ENCODE measurements at places on chromosomes 11 and 22.

GRCh38 chr22:48691431-48691851, 1136.2 kb downstream of the BRD1 start:
- no peak for DNase-seq

GRCh38 chr22:49036513-49036912, 791.2 kb downstream of the BRD1 start:
- no peak for DNase-seq

DNA sequence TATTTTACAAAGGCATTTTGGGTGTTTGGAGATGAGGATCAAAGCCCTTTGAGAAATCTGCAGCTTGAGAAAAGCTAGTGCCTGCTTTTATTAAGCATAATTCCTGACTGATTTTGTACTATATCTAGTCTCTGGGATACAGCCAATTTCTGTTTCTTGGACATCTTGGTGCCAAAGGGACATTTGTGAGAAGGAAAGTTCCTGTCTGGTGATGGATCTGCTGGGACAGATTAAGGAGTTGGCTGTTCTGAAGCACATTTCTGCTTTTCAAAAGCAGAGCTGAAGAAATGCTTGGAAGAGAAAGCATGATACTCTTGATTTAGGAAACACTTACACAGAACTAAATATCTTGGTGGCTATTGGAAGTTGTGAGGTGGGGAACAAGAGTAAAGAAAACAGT, 254.6 kb upstream of the CCDC90B start:
- no peak for DNase-seq

- DNase-seq, result no peak
Measured at GRCh38 chr11:14809466-14809865, 82.6 kb downstream of the CYP2R1 start.

DNA sequence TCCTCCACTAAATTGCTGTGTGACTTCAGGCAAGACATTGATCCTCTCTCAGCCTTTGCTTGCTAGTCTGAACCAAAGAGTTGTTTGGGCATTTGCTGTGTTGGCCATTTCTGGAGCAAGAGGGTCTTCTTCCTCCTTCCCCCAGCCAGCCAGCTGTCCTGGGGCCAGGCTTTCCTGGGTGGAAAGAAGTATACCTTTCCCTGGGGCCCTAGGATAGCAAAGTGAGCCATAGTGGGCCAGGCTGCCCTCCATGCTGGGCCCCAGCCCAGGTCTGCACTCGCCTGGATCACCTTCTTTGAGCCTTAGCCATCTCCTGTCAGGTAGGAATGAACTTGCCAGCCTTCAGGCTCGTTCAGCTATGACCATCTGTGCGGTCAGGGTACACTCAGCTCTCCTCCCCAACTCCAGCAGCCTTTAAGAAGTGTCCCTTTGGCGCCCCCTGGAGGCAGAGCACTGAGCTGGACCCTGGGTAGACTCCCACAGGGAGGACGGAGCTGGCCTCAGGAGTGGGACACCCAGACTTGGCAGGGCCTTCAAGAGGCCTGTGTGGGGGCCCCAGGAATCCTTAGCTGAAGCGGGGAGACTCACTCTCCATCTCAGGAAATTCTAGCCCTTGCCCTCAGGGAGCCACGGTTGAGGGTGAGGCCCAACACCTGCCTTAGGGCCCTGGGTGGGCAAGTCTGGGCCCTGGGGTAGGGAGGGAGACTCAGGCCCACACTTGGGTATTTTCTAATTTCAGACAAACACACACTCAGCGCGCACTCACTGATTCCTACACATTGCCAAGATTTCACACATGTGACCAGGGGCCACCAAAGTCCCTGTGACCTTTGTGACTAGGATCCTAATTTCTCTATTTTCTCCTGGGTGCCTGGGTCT, 35.6 kb upstream of the TPBGL start:
- DNase-seq, result peak; percentile 93

- no peak for DNase-seq
Measured at GRCh38 chr11:111913997-111914396, 1.5 kb downstream of the HSPB2 start.

GRCh38 chr11:44960200-44960845, 9.6 kb upstream of the TP53I11 start:
- no peak for DNase-seq

- DNase-seq, result no peak
Measured at GRCh38 chr11:32113200-32113919, 22.5 kb downstream of the RCN1 start.

GRCh38 chr11:96273507-96273906, 69.5 kb downstream of the MAML2 start:
- no peak for DNase-seq

DNA sequence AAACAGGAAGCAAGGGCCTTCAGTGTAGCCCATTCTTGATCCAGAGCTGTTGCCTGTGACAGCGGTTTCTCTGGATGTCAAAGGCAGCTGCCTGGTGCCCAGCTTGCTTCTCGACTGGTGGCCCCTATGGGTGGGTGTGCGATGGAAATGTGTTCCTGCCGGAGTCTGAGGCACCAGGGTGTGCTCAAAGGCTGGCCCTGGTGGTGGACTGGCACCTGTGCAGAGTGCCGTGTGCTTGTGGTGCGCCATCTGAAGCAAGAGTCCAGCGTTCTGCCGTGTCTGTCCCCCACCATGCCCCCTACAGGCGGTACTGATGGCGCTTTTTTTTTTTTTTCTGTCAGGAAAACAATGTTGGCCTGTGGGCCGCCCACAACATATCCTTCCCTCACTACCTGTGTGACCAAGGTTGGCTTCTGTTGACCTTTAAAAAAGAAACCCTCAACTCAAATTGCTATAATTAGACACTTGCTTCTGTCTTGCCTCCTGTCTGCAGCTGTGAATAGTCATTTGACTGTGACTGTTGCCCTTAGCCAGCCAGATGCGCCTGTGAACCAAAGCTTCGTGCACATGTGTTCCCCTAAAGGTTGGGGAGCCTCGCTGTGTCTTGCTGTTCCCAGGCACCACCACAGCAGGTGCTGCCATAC, 4.7 kb upstream of the RANBP1 start:
- DNase-seq, result peak; percentile 75

GRCh38 chr22:35840302-35840739, 122.6 kb downstream of the APOL5 start:
- DNase-seq, result peak; percentile 88

GRCh38 chr11:130816546-130817329, 99.5 kb downstream of the SNX19 start:
- no peak for DNase-seq

GRCh38 chr22:46696229-46696518, 41.9 kb downstream of the CERK start:
- DNase-seq, result peak; percentile 46

GRCh38 chr11:132062031-132062430, 691.6 kb downstream of the NTM start:
- DNase-seq, result no peak

DNA sequence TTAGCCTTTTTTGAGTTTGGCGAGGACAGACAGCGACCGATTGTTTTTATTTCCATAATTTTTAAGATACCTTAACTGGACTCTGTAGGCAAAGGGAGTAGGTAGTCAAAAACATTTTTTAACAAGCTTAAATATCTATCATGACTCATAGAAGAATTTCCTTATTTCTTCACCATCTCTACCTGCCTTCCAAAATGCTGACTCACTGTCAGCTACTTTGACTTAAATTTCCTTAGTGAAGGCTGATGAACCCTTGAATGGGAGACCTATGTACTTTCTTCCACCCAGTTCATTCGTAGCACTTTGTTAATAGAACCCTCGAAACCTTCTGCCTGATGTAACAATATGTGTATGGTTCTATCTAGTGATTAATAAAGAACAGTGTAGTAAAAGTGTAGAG, 1.1 kb upstream of the MTMR2 start:
- no peak for DNase-seq

GRCh38 chr11:57645689-57646085, 4.0 kb downstream of the YPEL4 start:
- DNase-seq, result no peak

GRCh38 chr11:122670131-122670530, 14.6 kb downstream of the UBASH3B start:
- DNase-seq, result no peak

GRCh38 chr11:7889985-7890384, 41.1 kb downstream of the OR10A6 start:
- no peak for DNase-seq

DNA sequence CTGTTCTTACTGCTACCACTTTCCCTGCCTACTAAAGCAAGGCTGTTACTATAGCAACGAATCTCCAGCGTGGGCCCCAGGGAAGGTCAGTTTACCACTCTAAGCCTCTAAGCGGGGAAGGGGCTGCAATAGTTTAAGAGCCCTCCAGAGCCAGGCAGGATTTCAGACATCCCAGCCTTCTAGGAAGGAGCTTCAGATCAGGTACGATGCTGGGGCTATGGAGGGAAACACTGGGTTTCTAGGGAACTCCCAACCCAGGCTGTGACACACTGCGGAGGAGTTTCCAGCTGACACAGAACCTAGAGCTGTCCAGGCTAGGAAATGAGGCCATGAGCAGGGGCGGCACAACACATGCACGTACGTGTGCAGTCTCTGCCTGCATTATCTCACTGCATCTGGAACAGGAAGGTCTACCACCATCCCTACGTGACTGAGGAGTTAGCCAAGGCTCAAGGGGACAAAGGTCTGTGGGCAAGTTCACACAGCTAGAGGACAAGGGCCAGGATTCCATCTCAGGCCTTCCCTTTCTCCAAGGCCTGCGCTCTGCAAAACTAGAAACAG, 20.4 kb downstream of the HPS4 start:
- no peak for DNase-seq

Measured in iPS-NIHi11 (cell line).